ENCODE measurements at places on chromosomes 6 and 20. TPM values are rescaled to one million over a fixed set of nuclear protein-coding genes. Genes with fewer than 3 reads are reported as not detected.

The SRSF12 gene
- total RNA-seq = 0.81 TPM

The SNAI1 gene
- total RNA-seq = 1.1 TPM

The ZFP57 gene
- total RNA-seq = 1.9 TPM

The SEL1L2 gene
- not detected for total RNA-seq

The IL17A gene
- under 0.01 TPM for total RNA-seq

The PRL gene
- under 0.01 TPM for total RNA-seq

The CTCFL gene
- not detected for total RNA-seq

The MYB gene
- 250 TPM for total RNA-seq

The OPRM1 gene
- total RNA-seq = under 0.01 TPM

The C6orf15 gene
- not detected for total RNA-seq

The BACH2 gene
- 13.2 TPM for total RNA-seq

DNA sequence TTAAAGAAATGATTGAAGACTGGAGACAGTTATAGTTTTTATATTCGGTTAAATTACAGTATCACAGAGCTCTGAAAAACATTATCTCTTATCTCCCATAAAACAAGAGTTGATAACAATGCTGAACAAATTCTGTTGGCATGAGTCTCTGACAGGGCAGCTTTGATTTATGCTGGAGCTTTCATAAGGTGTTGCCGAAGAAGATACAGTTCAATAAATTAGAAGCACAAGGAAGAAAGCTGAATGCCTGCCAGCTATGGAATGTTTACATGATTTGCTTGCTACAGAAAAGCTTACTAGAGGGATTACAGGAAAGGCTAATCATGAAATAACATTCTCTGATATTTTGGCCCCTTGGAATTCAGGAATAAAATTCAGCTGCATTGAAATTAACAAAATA is 431.9 kb upstream of the GJE1 start:
- DNase-seq = no peak

DNA sequence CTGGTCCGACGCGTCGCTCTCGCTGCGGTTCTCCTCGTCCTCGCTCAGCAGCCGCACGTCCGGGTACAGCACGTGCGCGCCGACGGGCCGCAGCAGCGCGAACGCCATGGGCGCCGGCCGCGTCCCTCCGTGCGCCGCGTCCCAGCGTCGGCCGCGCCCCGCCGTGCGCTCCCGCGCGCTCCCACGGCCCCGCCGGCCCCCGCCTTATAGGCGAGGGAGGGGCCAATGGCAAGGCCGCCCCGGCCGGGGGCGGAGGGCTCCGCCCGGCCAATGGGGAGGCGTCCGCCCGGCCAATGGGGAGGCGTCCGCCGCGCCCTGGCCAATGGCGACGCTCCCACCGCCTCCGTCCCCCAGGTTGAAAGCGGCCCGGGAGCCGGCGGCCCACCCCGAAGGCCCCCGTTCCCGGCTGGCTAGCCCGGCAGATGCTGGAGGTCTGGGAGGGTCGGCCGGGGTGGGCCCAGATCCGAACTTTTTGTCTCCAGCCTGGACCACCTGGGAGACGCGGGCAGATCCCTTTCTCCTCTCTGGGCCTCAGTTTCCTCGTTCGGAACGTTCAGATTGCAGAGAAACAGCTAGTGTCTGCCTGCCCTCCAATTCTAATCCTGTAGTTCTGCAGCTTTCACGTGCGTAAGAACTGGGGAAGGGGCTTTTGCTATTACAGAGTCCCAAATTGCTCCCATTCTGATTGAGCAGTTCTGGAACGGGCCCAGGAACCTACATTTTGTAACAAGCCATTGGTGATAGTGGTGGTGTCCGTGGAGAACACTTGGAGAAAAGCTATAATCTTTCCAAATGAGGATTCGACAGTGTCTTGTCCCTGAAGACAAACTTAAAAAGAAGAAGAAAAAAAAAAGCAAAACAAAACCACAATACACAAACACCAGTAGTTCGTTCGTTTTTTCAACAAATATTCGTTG is at the start of gene TCF15:
Gene TCF15 (minus strand): TSS at position 180 of the 917 bp plus-strand sequence. CDS start 72 bp downstream, at position 108.
- DNase-seq = peak; percentile 67

GRCh38 chr20:22070610-22071058 is 365.2 kb downstream of the PAX1 start:
- no peak for DNase-seq

- no peak for DNase-seq
Observed at GRCh38 chr6:138543657-138544056, 44.4 kb upstream of the NHSL1 start.

DNA sequence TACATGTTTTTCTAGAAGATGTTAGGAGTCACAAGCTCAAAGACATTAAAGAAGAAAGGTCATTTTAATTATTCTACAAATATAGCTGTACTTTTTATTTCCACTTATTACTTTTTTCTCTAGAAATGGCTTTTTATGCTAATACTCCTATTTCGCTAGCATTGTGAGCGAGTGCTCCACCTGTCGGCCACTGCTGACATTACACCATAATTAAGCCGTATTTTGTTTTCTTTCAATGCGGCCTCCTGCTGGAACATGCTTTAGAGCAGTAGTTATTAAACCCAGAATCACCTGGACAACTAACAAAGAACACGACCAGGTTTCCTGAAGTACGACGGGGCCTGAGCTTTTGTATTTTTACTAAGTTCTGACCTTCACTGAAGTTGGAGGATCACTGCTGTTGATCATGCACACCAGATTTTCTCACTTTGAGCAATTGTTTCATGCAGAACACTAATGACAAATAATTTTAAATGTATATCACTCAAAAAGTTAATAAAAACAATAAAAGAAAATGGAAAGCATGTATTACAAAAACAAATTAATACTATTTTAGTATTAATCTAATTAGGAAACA is 74.1 kb upstream of the PAK5 start:
- peak; percentile 22 for DNase-seq

GRCh38 chr6:108841377-108841855 is 6.8 kb upstream of the ARMC2 start:
- peak; percentile 39 for DNase-seq

GRCh38 chr6:30055513-30055912 is 5.6 kb upstream of the POLR1H start:
- DNase-seq = no peak

DNA sequence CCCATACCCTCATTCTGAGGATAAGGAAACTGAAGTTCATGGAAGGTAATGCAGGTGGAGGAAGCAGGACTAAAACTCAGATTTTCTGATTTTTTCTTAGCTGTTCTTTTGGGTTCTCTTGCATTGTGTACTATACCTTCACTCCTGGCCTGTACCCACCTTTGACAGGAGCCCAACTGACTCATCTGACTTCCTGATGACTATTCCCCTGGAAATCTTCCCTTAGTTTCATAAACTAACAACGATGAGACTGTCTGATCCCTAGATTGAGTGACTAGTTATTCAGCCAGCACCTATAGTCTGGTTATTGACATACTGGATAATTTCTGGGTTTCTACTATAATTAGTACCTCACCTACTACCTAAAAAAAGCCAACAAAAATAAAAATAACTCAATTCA is 10.1 kb downstream of the CRYBG1 start:
- DNase-seq = no peak

DNA sequence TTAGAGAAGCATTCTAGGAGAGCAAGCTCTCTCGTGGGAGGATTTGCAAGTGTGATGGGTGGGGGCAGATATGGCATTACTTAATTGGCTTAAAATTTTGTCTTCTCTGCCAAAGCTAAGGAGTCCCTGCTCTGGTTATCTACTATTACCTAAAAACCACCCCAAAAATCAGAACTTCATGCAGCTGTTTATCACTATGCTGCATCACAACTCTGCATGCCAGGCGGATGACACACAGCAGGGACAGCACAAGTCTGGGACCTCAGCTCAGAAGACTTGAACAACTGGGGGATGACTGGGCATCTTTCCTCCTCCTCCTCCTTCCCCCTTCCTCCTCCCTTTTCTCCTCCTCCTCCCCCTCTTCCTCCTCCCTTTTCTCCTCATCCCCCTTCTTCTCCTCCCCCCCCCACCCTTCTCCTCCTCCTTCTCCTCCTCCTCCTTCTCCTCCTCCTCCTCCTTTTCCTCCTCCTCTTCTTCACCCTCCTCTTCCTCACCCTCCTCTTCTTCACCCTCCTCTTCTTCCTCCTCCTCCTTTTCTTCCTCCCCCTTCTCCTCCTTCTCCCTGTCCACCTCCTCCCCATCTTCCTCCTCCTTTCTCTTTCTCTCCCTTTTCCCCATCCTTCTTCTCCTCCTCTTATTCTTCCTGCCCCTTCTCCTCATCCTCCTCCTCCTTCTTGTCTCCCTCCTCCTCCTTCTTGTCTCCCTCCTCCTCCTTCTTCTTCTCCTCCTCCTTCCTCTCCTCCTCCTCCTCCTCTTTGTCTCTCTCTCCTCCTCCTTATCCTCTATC is 218.6 kb upstream of the PMEPA1 start:
- no peak for DNase-seq

Data from hematopoietic multipotent progenitor cell (in vitro differentiated cells).